ENCODE measurements at places on chromosomes 2 and 18.

DNA sequence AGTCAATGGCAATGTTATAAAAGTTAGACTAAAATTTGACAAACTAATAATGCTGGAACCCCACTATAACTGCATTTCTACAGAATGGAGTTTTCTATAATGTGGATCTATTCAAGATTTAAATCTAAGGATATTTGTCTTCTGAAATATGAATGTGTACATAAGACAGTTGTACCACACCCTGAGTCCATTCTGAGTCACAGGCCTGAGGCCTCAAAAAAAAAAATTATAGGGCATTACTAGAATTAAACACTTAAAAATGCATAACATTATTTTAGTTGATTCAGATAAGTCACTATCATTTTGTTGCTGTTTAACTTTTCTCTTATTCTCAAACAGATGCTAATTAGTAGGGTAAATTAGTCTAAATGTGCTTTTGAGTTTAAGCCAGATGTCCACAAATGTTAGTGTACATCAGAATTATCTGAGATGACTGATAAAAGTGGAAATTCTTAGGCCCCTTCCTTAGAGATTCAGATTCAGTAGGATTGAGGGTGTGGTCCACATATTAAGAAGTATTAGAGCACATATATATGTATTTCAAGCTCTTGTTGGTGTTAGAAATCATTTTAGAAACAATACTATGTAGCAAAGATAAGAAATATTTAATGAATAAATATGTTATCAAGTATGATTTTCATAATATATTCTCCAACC, 42.4 kb upstream of the COL5A2 start:
- DNase-seq, result peak; percentile 21

DNA sequence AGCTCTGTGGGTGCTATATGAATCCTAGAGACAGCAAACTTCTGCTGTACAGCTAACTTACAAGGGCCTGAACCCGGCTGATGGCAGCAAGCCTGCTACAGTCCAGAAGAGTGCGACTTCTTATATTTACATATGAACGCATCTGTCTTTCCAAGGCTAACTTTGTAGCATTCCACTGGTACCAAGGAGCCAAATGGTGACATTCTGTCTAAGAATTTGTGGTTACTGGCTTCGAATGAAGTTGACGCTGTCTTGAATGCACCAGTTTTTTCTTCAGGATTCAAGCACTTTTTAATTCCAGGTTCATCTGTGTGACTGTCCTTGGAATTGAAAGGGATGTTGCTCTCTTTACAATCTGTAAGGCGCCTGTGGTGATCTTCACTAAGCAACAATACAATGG, 42.4 kb downstream of the THUMPD2 start:
- DNase-seq, result peak; percentile 96

- DNase-seq, result no peak
Measured at GRCh38 chr2:72136933-72137497, 10.6 kb downstream of the CYP26B1 start.

- no peak for DNase-seq
Measured at GRCh38 chr2:139790136-139790535, 1009.9 kb upstream of the NXPH2 start.

DNA sequence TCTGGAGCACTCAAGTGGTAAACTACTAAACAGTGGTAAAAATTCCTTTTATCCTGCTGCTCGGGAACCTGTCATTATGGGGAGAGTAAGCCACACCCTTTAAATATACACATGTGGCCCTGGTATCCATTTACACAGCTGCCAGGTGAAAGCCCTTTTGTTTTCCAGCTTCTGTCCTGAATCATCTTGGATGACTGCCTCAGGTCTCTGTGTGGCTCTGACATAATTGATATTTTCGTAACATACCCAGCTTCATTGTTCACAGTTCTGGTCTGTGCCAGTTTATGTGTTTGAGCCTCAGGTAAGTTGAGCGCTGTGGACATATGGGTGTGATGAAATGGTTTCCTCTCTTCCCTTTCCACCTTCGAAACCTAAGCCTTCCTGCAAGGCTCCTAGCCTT, 15.7 kb upstream of the TTC39C start:
- no peak for DNase-seq

DNA sequence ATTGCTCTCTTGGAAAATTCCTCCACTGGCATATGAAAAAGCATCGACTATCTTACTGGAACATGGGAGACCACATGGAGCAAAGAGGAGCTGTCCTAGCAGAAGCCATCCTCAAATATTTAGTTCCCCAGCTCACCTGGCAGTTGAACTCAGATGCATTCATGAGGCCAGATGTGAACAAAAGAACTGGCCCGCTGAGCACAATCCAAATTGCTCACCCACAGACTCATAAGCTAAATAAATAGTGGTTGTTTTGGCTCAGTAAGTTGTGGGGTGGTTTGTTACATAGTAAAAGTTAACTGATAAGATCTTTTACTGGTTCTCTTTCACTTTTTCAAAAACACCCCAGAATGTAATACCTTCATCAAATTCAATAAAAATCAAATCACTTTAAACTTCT, 108.6 kb upstream of the CWC22 start:
- DNase-seq, result no peak

GRCh38 chr2:105777031-105777482, 32.3 kb downstream of the NCK2 start:
- no peak for DNase-seq

- peak; percentile 29 for DNase-seq
Measured at GRCh38 chr2:217248312-217248935, 388.6 kb upstream of the TNP1 start.

DNA sequence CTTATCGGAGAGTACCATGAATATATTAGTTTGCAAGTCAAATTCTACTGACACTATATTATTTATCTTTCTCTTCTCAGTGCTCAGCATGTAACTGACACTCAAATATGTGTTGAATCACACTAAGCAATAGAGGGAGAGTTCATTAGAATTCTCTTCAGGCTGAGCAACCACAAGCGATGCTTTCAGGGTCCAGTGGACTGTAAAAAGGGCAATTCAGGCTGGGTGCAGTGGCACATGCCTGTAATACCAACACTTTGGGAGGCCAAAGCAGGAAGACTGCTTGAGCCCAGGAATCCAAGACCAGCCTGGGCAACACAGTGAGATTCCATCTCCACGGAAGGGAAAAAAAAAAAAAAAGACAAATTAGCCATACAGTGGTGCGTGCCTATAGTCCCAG, 16.3 kb downstream of the PDE6D start:
- DNase-seq, result no peak

GRCh38 chr18:48581941-48582340, 43.1 kb downstream of the CTIF start:
- DNase-seq, result no peak

All from AG10803 (cell line).